Right hindlimb (tissue), 1 donor: ENCODE measurements at places on chromosomes 3 and 15.

DNA sequence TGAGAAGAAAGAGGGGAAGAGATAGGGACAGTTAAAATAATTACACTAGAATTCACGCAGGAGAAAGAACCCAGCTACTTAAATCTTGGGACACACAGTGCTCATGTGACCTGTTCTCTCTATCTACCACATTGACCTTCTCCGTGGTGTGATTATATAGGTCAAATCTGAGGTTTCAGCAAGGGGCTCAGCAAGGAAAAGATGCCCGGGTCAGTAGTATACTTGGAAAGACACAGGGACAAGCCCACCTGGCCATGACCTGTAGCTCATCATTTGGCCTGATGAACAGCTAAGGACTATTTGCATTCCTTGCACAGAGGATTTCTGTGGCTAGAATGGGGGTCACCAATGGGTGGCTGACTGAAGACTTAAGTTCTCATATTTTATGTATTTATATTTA lies 71.9 kb downstream of the SSR3 start:
- DNase-seq: no peak

- peak; percentile 93 for DNase-seq
These were observed 2.3 kb upstream of the HAPLN3 start for GRCh38 chr15:88897456-88898194.

DNA sequence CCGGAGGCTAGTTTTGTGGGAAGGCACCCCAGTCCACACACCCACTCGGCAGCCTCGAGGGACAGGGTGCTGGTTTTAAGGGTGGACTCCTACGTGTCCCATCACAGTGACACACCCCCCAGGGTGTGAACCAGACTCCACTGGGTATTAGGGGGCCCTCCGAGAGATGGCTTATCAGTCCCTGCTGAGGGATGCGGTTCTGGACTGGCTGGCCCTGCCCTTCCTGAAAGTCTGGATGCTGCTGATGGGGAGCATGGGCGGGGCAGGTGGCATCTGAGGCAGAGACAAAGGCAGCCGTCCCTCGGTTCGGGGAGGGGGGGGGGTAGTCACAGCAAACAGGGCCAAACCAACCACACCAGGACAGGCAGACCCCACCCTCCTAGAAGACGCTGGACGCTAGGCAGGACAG lies 939 bp upstream of the ULK3 start:
- DNase-seq: no peak

DNA sequence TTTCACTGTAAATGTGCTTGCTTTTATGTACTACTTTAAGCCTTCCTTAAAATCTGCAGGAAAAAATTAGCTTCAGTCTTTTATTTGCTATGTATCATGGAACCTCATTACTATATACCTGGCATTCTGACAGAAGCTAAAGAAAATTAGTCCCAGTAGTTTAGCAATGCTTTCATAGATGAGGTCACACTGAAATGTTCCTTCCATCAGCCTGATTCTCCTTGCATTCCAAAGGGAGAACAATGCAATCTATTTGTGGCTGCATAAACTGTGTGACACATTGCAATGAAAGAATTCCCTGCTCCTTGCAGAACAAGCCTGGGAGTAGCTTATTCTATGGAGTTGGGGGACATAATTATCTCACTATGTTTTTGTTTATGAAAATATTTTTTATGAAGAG lies 691.5 kb upstream of the ARPP21 start:
- DNase-seq: peak; percentile 24

GRCh38 chr3:52144796-52145735 lies 9.2 kb downstream of the POC1A start:
- no peak for DNase-seq

- DNase-seq: peak; percentile 86
These were observed 9.3 kb downstream of the COLQ start for GRCh38 chr3:15512166-15512565.

- DNase-seq: no peak
These were observed 35.2 kb downstream of the RAB6B start for GRCh38 chr3:133860519-133860918.

DNA sequence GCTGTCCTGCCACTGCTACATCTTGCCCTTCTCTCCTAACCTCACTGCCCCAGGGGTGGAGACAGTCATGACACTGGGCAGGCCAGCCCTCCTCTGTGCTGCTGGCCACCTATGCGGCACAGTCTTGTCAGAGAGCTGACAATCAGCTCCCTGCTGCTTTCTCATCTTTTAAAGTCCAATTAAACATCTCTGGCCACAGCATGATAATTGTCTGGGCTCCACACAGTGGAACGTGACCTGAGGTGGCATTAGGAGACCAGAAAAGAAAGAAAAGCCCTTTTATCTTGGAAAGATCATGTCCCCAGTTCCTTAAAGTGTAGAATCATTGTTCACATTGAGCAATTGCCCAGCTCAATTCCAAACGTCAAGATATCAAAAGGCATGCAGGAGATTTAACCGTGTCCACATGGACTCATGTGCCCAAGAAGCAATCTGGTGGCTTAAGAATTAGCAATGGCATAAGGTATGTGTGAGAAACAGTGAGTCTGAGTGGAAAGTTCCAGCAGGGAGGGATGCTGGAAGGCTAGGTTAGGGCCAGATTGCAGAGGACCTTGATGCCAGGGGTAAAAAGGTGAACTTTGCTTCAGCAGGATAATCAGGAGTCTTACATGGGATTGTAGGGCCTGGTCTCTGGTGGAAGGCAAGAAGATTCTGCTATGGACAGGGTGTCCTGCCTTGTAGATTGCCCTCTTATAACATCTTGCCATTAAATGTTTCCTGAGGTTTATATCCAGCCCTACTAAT lies 15.3 kb upstream of the CACNA1D start:
- no peak for DNase-seq

GRCh38 chr3:42612928-42613327 lies 12.4 kb downstream of the NKTR start:
- DNase-seq: no peak

DNA sequence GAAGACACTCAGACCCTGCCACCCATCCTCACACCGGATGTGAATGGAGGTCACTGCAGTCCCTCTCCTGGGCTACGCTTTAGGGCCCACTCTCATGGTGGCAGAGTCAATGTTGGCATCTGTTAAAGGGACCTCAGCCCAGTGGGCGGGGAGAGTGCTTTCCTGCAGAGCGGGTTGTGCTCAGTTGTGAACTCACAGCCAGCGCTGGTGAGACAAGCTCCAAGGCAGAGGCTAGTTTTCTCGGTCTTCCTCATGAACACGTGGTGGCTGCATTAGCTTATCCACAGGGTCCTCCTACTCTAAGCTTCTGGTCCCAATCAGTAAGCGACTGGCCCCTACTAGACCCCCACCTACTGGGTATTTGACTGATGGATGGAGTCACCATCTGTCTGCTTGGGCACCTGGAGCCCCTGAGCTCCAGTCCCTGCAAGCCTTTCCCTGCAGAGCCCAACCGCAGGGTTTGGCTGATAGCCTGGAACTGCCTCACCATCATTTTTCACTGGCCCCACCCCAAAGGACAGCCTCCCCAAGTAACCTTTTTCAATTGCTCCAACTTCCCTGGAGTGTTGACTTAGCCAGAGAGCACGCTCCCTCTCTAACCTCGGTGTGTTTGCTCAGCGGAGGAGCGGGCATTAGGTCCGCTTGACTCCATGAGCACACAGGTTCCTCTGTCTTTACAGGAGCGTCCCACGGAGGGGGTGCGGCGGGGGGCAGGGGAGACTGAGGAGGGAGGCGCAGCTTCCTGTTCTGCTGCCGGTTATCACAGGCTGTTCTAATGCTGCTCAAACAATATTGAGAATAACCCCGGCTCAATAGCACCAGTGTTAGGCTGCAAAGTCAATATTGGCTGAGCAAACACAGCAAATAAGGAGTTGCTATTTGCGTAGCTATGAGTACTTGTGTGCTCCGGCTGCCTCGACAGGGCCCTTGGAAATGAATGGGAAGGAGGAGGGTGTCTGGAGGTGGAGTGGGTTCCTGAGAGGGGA lies 141.7 kb downstream of the RPLP1 start:
- peak; percentile 85 for DNase-seq

GRCh38 chr15:80034629-80035028 lies 24.8 kb upstream of the ZFAND6 start:
- no peak for DNase-seq

DNA sequence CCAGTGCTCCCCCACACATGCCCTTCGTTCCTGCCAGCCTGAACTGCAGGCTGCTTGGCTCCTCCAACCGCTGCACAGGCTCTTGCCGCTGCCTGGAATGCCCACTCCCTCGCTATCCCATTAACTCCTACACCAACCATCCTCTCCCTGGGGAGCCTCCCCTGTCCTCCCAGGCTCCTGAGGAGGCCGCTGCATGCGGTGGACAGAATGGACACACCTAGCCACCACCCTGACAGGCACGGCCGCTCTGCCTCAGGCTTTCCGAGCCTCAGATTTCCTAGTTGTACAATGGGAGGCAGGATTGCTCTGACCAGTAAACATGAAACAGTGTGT lies 2.3 kb downstream of the PLXNB1 start:
- no peak for DNase-seq

GRCh38 chr15:50256188-50257041 lies 9.1 kb downstream of the HDC start:
- no peak for DNase-seq

- no peak for DNase-seq
These were observed 16.6 kb downstream of the MASP1 start for GRCh38 chr3:187274977-187275338.

DNA sequence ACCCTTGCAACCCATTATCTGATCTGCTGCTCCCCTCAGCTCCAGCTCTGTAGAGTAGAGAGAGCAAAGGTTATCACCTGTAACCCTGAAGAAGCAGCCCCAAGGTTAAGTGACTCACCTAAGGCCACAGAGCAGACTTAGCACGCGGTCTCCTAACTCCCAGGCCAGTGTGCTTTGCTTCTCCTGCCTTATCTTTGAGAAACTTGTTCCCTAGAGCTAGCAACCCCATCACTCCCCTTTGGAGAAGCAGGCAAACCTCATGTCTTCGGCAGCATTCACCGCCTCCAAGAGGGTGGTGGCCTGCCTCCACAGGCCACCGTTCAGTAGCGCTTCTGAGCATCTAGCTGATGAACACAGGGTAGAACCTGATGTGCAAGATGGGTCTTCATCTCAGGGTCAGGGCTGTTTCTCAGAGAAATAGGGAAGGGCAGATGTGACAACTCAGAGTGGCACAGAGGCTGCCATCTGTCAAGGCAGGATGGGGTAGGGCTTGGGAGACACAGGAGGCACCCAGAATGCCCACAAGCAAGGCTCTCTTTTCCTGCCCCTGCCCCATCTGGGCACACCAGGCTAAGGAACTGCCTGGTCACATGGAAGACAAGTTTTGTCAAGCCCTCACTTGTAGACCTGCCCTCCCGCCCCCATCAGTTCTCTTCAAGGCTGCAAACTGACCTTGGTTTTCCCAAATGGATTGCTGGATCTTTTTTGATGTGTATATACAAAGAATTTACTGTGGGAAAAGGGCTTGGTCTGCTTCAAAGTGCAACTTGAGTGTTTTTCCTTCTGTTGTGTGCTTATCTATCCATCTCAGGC lies 34.9 kb upstream of the CLK3 start:
- DNase-seq: no peak

DNA sequence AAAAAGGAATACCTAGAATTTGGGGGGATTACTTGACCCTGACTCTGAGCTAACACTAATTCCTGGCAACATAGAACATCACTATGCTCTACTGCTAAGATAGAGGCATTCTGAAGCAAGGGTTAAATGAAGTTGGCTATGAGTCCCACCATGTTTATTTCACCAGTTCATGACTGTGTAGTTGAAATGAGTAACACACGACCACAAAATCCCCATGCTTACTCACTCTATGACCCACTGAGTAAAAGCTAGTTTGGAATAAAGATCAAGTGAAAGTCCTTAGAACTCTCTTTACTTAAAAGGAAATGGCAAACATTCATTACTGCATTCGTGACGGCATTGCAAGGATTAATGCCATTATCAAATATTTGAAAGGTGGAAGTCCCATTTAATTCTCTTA lies 47.4 kb downstream of the MRPL46 start:
- DNase-seq: no peak

DNA sequence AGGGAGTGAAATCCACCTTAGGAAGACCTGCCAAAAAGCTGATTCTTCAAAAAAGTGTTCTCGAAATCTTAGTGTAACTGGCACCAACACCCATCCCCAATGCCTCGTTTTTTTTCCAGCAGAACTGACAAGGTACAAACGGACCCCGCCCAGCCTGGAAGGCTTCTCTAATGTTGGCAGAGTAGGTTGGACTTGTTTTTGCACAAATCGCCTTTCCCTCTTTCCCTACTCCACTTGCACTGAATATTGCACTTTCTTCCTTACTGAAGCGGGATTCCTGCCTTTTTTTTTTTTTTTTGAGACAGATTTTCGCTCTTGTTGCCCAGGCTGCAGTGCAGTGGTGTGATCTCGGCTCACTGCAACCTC lies 544 bp upstream of the TIMMDC1 start:
- peak; percentile 31 for DNase-seq

GRCh38 chr3:192216067-192216466 lies 511.3 kb downstream of the FGF12 start:
- DNase-seq: no peak

DNA sequence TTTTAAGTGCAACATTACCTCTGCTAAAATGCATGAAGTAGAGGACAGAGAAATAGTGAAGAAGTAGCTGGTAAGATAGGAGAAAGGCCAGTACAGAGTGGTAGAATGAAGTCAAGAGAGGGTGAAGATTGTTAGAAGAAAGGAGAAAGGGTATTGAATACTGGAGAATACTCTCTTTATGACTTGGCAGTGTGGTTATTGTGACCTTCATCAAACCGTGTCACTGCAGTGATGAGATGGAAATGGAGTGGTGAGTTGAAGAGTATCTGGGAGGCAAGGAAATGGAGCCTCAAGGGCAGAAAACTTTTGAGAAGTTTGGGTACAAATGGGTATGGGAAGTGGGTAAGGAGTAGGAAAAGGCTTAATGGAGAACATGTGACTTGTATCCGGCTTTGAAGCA lies 24.7 kb downstream of the MINDY2 start:
- no peak for DNase-seq

- DNase-seq: peak; percentile 68
These were observed 87.9 kb downstream of the DNAJB8 start for GRCh38 chr3:128378631-128379347.

- no peak for DNase-seq
These were observed 25.7 kb upstream of the ANO10 start for GRCh38 chr3:43647331-43648166.

GRCh38 chr15:97977734-97978133 lies 17.2 kb downstream of the ARRDC4 start:
- DNase-seq: no peak
